Fibroblast of upper back skin (primary cell): ENCODE measurements at places on chromosomes 3 and 15.

DNA sequence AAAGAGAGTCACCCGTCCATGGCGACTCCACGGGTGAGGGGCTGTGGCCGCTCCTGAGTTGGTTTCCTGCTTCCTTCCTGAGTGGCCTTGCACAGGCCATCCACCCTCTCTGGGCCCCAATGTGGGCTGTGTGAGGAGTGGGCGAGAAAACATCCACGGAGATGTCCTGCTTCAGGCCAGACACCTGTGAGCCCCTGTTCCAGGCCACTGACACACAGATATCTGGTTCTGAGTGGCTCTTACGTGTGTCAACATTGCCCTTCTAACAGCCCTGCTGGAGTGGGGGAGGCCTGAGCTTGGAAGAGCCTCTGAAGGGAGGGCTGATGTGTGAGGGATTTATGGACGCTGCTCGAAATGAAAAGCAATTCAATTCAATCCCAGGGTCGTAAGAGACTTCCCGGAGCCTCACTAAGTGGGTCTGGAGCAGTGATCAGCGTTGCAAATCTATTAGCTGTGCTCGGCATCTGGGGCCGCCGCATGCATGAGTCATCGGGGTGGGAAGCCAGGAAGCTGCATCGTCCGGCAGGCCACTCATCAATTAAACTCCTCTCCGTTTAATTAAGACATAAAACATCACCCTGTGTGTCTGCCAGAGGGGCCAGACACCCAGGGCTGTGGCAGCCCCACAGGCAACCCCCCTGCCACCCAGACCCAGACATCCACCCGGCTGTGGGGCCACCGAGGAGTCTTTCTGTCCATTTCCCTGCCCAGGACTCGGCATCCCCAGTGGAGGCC, 20.0 kb upstream of the PRR23E start:
- peak; percentile 86 for DNase-seq

DNA sequence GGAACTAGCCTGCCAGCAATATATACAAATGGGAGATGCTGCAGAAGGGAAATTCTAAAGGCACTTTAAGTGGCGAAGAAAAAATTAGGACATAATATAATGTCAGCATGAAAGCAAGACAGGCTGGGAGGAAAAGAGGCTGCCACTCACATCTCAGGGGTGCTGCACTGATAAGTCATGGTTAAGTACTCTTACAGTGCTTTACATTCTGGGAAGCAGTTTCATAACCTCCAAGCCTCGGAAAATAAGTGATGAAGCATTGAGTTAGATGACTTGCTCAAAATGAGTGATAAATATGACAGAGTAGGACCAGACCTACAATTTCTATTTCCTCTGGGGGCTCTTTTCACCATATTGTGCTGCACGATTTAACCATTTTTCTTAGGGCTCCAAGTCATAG, 109.0 kb downstream of the HERC1 start:
- DNase-seq: no peak

DNA sequence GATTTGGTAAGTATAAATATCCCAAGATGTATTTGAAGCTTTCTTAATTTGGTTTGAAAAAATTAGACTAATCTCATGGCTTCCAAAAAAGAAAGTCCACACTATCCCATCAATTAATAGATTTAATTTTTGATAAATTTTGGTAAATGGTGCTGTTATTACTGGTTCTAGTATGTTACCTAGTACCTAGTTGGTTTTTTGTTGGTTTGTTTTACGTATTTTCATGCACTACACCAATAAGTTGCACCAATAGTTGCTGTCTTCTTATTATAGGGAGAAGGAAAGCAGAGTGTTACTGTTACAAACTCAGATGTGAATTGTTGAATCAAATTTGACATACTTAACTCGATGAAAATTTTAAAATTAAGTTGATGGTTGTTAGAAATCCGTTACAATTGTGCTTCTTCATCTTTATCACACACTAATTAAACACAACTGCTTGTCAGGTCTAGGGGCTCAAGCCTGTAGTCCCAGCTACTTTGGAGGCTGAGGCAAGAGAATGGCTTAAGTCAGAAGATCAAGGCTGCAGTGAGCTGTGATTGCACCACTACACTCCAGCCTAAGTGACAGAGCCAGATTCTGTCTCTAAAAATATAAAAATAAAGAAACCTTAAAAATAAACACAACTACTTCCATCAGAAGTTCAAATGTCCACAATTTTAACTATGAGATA, 23.1 kb upstream of the MBNL1 start:
- no peak for DNase-seq

GRCh38 chr3:105805404-105805803, 63.4 kb downstream of the CBLB start:
- DNase-seq: no peak

- DNase-seq: no peak
Observed at GRCh38 chr3:171783626-171784025, 26.7 kb downstream of the PLD1 start.

DNA sequence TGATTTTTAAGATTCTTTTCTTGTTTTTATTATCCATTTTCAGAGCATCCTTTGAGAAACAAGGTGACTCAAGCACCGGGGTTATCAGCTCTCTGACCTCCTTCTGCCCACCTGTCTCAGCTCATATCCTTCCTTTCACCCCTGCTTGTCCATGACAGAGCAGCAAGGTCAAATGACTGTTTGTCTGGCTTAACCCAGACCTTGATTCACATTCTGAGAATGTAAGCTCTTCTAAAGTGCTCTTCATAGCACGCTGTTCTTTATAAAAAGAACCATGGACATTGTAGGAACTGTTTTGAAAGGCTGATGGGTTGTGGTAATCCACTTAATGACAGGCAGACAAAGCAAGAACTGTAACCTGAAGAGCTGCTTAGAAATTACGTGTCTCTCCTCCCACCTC, 122.5 kb downstream of the CHST2 start:
- DNase-seq: no peak

GRCh38 chr15:97566961-97567360, 393.5 kb upstream of the ARRDC4 start:
- DNase-seq: no peak

GRCh38 chr3:61055447-61055846, 195.8 kb downstream of the FHIT start:
- peak; percentile 18 for DNase-seq

GRCh38 chr3:49385617-49386016, 26.2 kb downstream of the RHOA start:
- no peak for DNase-seq

DNA sequence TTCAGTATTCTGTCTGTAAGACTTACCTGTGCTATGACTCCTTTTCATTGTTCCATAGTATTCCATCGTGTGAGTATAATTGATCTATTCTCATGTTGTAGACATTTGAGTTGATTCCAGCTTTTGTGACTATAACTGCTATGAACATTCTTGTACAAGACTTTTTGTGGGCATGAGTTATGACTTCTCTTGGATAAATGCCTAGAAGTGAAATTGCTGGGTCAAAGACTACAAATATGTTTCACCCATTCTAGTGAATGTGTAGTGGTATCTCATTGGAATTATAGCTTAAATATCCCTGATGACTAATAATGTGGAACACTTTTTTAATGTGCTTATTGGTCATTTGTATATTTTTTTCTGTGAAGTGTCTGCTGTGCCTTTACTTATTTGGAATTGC, 27.6 kb upstream of the NPHP3 start:
- DNase-seq: peak; percentile 41

- no peak for DNase-seq
Observed at GRCh38 chr3:195895861-195896360, 12.4 kb downstream of the TNK2 start.

- peak; percentile 43 for DNase-seq
Observed at GRCh38 chr15:39176030-39176429, 404.8 kb upstream of the THBS1 start.

DNA sequence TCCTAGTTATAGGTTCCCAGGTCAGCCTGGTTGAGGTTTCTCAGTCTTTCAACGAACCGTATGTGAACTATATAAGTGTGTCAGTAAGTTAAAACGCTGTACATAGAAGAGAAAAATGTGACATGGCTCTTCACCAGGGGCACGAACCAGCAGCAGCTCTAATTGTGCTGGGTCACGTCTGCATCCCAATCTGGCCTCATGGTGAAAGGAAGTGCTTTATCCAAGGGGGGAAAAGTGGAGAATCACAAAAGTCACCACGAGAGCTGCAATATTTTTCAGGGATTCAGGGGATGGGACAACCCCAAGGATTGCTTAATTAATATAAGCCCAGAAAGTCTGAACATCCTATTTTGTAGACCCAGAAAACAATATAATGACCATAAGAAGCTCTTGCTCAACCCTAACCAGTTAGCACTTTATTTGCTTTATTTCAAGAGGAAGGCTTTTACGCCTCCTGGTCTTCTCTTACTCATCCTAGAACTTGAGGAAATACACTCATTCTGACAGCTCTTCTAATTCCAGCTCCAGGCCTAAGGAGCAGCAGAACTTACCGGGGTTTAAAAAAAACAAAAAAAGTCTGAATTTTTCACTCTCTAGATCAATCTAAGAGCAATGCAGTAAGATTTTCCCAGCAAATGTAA, 16.5 kb downstream of the ANXA2 start:
- peak; percentile 59 for DNase-seq

DNA sequence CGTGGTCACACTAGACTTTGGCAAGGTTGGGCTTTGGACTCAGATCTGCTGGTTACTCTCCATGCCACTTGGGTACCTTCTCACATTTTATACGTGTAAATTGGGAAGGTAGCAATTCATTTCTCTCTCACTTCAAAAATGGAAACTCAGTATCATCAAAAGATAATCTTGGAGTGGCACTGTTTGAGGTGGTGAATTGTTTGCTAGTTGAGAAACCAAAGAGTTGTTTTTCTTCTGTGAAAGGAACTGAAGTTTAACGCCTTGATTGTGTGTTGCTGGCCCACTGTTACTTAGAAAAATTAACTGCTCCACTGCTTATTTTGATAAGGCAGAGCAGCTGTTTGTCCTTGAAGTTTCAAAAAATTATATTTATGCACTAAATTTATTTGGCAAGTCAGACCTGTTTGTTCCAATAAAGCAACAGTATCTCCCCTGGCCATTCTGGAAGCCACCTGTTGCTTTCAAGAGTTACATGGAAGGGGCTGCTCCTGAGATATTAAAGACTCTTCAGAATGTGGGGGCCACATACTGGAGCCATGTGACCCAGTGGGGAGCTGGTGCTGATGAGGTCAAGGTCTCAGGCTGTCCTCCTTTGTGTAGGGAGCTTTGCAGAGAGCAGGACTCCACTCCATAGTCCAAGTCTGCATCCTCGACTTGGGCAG, 16.2 kb downstream of the PLCL2 start:
- no peak for DNase-seq

GRCh38 chr3:188439080-188439479, 285.1 kb downstream of the LPP start:
- no peak for DNase-seq

DNA sequence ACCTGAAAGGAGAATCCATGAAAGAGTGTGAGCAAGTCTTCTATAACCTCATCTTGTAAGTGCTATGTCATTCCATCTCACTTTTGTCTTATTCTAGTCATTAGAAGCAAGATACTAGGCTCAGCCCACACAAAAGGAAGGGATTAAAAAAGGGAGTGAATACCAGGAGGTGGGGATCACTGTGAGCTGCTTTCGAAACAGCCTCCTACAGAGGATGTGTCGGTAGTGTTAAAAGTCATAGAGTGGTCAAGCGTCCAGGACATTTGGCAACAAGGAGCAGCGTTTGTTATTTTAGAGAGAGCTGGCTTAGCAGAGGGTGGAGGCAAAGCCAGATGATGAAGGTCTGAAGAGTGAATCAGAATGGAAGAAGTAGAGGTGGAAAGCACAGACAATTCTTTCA, 11.7 kb upstream of the ZNF148 start:
- peak; percentile 28 for DNase-seq

- no peak for DNase-seq
Observed at GRCh38 chr15:88913850-88914169, 631 bp upstream of the MFGE8 start.

- DNase-seq: no peak
Observed at GRCh38 chr15:74170071-74170844, 3.3 kb upstream of the ISLR start.

DNA sequence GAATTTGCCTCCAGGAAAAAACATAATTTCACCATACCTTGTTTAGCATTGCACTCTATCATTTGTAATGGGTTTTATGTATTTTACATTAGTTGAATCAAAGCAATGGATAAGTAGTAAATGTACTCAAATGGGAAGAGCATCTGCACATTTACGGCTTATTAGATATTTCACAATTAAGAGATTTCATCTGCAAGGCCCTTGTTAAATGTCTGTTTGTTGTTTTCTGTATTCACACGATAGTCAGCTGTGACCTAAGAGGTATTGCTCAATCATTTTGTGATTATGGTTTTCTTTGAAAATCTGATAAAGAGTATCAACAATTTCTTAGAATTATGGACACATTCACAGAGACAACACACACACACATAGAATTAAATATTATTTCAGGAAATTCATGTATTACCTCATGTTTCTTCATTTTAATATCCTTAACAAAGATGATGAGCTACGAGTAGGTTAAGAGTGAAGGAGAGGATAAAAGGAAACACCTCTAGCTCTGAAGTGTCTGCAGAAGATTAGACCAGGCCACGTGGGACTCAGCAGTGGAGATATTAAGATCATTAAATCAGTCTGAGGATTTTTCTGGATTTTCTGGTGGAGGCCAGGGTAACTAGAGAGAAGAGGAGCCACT, 121.9 kb upstream of the POU1F1 start:
- DNase-seq: no peak

DNA sequence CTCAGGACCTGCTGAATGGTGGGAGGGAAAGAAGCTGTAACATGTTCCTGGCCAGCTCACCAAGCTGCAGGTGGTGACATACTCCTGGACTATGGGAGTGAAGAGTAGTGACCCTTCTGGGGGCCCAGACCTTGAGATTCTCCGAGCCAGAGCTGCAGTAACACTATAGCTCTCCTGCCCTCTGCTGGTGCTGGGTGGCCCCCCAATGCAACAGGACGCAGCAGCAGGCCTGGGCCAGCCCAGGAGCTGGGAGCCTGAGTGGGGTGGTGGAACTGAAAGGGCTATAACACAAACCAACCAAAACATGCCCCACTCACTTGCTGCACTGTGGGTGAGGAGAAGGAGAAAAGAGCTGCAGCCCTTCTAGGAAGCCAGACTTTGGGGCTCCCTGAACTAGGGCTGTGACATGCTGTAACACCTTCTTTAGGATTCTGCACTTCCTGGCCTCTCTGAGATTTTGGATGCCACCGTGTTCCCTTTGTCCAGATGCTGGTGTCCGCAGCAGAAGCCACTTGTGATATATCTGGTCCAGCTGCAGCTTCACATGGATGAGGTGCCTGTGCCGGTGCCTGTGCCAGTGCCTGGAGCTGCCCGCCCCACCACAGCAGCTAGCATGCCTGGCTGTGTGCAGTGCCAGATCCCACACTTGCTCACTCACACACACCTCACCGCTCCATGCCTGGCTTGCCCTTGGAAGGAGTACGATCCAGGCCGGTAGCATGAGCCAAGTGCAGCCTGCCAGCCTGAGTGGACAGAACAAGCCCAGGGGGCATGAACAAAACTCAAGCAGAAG, 636.8 kb upstream of the KCNMB2 start:
- DNase-seq: no peak

- no peak for DNase-seq
Observed at GRCh38 chr3:166759736-166760513, 620.2 kb downstream of the ZBBX start.

DNA sequence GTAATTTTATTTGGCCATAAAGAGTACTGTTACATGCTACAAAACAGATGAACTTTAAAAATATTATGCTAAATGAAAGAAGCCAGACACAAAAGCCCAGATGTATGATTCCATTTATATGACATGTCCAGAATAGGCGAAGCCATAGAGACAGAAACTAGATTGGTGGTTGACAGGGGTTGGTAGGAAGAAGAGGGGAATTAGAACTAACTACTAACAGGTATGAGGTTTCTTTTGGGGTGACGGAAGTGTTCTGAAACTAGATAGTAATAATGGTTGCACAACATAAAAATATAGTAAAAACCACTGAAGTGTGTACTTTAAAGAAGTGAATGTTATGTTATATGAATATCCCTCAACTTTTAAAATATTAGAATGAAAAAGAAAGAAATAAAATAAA, 66.1 kb downstream of the GBE1 start:
- no peak for DNase-seq
